HCT116 (cell line): ENCODE measurements at places on chromosomes 5 and 9. TPM values are rescaled to one million over a fixed set of nuclear protein-coding genes. Genes with fewer than 3 reads are reported as not detected.

ROR2 gene
- total RNA-seq = 15.7 TPM

ZNF454 gene
- total RNA-seq = 0.61 TPM

ADRB2 gene
- 0.25 TPM for total RNA-seq

FPGS gene
- 70.6 TPM for total RNA-seq

TMEM174 gene
- total RNA-seq = not detected

DNA sequence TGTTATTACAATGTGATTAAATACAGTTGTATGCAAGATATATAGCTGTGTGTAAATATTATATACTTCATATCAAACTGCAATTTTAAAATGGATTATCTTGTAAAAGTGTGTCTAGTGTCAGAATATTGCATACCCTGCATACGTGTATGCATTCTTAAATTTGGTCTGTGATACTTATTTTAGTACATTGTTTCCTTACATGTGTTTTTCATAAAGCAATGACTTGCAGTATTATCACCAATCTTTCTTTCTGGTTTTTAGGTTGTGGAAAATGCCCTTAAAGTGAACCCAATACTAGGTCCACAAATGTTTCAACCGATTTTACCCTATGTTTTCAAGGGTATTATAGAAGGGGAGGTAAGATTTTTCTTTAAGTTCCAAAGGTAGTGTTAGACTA lies 28.5 kb upstream of the LRRC70 start:
- no peaks in the 10 kb centered on the region for H3K27me3 ChIP-seq
- no peak overlapping the region for H3K27ac ChIP-seq
- no peak overlapping the region for H3K4me3 ChIP-seq
- H3K36me3 ChIP-seq = no peaks in the 10 kb centered on the region

DNA sequence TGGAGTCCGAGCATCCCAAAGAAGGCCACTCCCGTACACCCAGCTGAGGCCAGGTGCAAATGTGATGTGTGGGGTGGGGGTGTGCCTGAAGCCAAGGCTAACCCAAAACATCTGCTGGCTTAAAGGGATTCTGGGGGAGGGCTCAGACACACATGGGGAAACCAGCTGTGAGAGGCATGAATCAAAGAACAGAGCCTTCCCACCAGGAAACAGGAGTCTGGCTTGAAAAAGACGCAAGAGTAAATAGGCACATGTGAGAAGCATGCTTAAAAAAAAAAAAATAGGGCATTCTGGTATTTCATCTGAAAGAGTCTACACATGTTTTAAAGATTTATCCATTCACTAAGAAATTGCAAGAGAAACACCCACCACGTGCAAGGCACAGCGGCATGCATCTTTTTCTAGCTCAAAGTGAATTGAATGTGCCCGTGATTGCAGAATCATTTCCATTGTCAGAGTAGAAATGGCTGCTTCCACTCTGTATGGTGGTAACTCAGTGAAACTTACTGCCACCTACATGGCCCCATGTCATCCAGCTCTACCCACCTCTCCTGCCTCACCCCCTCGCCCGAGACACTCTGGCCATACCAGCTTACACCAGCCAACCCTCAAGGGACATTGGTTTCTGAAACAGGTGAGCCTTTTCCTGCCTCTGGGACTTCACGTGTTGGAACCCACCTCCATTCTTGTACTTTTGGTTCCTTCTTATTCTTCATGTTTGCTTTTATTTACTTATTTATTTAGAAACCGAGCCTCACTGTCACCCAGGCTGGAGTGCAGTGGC lies 71.5 kb downstream of the SEMA5A start:
- H3K36me3 ChIP-seq = no peaks in the 10 kb centered on the region
- H3K4me1 ChIP-seq = no peaks in the 10 kb centered on the region
- no peak overlapping the region for H3K4me3 ChIP-seq
- H3K27ac ChIP-seq = no peak overlapping the region
- no peaks in the 10 kb centered on the region for H3K27me3 ChIP-seq

DNA sequence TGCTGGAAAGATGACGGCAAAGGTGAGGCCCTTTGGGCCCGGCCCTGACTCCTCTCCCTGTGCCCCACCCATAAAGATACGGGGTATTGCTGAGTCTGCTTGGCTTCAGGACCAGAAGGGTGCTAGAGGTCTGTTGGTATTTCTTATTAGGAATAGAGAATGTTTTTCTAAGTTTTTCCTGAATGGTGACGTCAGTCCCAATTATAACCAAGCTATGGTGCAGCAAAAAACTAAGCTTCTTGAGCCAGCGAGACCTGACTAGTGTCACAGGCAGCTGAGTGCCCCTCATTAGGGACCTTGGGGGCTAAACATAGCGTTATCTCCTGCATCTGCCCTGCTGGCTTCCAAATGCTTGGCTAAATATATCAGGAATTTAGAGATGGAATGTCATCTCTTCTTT lies 151.0 kb upstream of the TBC1D2 start:
- H3K27ac ChIP-seq = no peak overlapping the region
- H3K27me3 ChIP-seq = no peaks in the 10 kb centered on the region
- no peak for DNase-seq

GRCh38 chr5:99763021-99763774 lies 772.0 kb upstream of the FAM174A start:
- H3K4me3 ChIP-seq = no peak overlapping the region
- no peaks in the 10 kb centered on the region for H3K27me3 ChIP-seq

DNA sequence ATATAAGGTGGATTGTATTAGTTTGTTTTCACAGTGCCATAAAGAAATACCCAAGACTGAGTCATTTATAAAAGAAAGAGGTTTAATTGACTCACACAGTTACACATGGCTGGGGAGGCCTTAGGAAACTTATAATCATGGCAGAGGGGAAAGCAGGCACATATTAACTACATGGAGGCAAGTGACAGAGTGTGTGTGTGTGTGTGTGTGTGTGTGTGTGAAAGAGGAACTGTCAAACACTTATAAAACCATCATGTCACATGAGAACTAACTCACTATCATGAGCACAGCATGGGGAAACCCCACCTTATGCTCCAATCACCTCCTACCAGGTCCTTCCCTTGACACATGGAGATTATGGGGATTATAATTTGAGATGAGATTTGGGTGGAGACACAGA lies 118.6 kb downstream of the SPEF2 start:
- no peaks in the 10 kb centered on the region for H3K36me3 ChIP-seq
- 0 out of 2 replicates have a peak, but pooled peaks cover 2% of the 10 kb centered on the region for H3K27me3 ChIP-seq
- H3K27ac ChIP-seq = no peak overlapping the region
- H3K4me3 ChIP-seq = no peak overlapping the region
